ENCODE measurements at places on chromosomes 1 and 21. TPM values are rescaled to one million over a fixed set of nuclear protein-coding genes. Genes with fewer than 3 reads are reported as not detected.

DNA sequence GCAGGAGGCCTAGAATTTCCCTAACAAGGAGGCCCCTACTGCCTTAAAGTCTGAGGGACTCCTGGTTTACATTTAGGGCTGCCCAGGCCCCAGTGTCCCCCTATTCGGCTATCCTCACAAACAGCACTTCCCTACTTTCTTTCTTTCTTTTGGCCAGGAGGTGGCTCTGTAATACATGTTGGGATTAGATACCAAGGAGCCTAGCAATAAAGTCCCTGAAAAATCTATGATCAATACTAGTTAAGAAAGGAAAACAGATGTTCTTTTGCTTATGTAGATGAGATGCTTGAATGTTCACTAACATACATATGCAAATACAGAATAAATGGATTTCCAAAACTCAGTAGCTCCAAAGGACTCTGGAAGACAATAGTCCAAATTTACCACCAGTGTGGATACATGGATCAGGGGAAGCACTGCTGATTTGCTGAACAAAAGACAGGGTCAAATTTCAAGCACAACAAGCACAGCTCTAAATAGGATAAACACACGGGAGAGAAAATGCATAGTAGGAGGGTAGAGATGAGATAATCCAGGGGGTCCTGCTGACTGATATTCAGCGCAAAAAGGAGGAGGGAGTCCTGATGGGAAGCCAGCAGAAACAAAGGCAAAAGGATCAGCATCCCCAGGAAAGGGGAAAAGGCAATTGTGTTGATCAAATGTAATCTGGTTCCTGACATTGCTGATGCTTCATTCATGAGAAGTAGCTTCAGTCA lies 240.0 kb downstream of the NUF2 start:
- DNase-seq: no peak

GRCh38 chr1:118275472-118276115 lies 90.6 kb upstream of the SPAG17 start:
- DNase-seq: no peak

- no peak for DNase-seq
These were observed 42.3 kb downstream of the DUSP10 start for GRCh38 chr1:221699577-221699976.

GRCh38 chr1:116814926-116815723 lies 60.9 kb downstream of the CD2 start:
- DNase-seq: no peak

DNA sequence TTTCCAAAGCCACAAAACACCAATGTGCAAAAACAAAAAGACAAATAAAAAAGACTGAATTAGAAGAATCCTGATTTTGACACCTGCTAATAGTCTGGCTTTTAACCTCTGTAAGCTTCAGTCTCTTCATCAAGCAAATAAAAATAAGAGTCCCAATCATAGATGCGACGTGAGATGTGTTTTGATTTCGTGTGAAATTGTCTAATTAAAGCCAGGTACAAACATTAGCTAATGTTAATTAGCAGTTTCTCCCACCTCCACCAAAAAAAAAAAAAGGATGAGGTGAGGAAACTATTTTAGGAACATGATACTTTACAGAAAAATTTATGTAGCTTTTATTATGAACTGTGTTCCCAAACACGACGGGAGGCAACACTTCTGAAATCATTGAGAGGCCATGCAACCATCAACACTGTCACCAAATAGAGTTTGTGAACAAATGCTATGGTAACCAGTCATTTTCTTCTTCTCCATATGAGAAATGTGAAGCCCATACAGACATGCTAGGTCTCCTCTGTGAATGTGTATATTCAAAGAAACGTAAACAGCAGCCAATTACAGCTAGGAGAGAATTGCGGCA lies 6.7 kb upstream of the EVI5 start:
- DNase-seq: no peak

DNA sequence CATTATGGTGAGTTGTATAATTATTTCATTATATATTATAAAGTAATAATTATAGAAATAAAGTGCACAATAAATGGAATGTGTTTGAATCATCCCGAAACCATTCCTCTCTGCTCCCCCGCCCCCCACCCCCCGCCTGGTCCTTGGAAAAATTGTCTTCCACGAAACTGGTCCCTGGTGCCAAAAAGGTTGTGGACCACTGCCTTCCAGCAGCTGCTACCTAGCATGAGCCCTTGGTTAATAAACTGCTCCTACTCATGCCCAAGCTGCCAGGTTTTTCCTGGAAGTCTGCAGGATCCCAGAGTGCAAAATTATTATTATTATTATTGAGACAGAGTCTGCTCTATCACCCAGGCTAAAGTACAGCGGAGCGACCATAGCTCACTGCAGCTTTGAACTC lies 6.8 kb upstream of the IFNGR2 start:
- no peak for DNase-seq

GRCh38 chr1:209844695-209845407 lies 17.1 kb downstream of the UTP25 start:
- no peak for DNase-seq

GRCh38 chr1:19204446-19205266 lies 5.4 kb downstream of the UBR4 start:
- DNase-seq: no peak

DNA sequence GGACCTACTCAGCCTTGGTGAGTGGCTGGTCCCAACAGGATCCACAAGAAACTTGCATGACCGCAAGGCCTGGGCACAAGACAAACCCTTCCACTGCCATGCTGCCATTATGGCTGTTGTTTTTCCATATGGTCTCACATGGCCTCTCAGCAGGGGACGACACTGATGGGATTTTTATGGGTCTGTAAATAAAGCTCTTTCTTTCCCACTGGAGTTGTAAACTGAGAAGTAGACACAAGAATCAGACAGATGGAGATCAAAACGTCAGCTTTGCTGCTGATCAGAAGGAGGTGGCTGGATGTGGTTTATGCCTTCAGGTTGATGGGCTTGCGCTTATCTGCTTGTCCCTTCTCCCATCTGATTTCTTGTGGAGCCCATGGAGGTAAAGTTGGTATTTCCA lies 138.1 kb upstream of the KCNJ6 start:
- no peak for DNase-seq

GRCh38 chr1:53601867-53602775 lies 136.8 kb downstream of the GLIS1 start:
- DNase-seq: no peak

GRCh38 chr1:202762019-202762418 lies 46.2 kb downstream of the KDM5B start:
- DNase-seq: no peak

DNA sequence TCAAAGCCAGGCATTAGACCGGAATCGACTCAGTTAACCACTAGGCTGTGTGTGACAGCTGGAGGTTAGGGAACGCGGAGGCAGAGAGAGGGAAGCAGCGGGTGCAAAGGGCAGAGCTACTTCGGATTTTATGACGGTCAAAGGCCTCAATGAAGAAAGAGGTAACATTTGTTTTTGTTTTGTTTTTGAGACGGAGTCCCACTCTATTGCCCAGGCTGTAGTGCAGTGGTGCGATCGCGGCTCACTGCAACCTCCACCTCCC lies 276.8 kb upstream of the GREM2 start:
- DNase-seq: no peak

DNA sequence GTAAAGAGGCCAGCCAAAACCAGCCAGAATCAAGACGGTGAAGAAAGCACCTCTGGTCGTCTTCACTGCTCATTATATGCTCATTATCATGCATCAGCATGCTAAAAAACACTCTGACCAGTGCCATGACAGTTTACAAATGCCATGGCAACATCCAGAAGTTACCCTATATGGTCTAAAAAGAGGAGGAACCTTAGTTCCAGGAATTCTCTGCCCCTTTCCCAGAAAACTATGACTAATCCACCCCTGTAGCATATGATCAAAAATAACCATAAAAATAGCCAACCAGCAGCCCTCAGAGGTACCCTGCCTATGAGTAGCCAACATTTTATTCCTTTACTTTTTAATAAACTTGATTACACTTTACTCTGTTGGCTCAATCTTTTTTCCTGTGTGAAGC lies 34.2 kb upstream of the PBX1 start:
- DNase-seq: no peak

DNA sequence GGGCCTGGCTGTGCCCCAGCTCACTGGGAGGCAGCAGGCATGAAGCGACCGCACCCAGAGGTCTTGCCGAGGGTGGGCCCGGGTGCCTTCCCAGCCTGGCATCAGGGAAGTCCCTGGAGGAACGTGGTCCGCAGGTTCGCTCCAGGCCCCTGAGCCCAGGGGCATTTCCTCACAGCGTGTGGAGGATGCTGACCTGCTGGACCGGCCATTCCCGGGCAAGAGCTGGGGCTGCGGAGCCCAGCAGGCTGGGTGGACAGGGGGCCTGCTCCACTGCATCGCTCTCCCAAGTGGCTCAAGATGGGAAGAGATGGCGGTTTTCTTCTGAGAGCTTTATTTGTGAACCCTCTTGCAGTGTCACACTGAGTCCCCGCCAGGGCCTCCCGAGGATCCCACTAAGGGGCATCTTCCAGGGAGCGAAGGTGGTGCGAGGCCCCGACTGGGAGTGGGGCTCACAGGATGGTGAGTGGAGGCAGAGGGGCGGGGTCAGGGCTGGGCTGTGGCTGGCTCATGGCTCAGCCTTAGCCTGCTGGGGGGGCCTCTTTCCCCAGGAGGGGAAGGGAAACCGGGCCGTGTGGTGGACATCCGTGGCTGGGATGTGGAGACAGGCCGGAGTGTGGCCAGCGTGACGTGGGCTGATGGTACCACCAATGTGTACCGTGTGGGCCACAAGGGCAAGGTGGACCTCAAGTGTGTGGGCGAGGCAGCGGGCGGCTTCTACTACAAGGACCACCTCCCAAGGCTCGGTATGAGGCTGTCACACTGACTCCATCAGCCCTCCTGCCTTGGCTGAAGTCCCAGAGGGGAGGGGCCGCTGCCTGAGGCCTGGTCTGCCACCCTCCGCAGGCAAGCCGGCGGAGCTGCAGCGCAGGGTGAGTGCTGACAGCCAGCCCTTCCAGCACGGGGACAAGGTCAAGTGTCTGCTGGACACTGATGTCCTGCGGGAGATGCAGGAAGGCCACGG lies 7.2 kb upstream of the MMP23B start:
- DNase-seq: no peak

Gene SPRR5
- polyA plus RNA-seq: not detected

Gene GBP3
- polyA plus RNA-seq: 26.5 TPM

Gene SLAMF1
- polyA plus RNA-seq: 0.11 TPM

Gene RGS18
- 2.9 TPM for polyA plus RNA-seq

Gene CGN
- 34.9 TPM for polyA plus RNA-seq

Gene KCNJ10
- 33.3 TPM for polyA plus RNA-seq

Gene ACTL8
- polyA plus RNA-seq: not detected

Gene RBM34
- 75.9 TPM for polyA plus RNA-seq
